CD8-positive, alpha-beta T cell (primary cell): ENCODE measurements at places on chromosomes 2 and 18.
A peak's percentile ranks its signal among the peaks of the same experiment; 100 is the strongest.

GRCh38 chr2:160390544-160391455 lies 102.8 kb downstream of the RBMS1 start:
- no peak for DNase-seq

DNA sequence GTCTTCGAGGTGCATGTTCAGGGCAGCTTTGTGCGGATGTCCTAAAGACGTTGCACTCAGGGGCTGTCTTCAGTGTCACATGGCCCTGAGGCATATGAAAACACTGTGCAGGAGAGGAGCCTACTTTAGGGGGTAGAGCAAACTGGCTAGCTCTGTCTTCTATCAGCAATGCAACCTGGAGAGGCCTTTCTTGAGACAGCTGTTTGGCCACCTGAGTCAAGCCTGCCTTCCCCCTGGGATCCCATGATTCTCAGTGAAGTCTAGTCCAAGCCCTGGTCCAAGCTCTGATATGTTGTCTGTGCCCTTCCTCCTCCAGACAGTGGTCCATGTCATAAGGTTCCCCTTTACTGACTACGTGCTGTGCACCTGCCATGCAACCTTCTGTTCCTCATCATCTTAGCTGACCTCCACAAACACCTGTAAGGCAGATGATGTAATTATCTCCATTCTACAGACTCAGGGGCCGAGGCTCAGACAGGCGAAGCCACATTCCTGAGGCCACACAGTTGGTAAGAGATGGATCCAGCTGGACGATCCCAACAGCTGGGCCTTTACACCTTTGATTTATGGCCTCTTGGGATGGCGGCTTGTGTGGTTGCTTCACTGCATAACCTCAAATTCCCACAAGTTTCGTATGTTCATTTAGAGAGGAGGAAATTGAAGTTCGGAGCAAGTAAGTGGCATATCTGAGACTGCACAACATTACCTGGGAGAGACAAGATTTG lies 109.9 kb downstream of the COPS8 start:
- DNase-seq: no peak

DNA sequence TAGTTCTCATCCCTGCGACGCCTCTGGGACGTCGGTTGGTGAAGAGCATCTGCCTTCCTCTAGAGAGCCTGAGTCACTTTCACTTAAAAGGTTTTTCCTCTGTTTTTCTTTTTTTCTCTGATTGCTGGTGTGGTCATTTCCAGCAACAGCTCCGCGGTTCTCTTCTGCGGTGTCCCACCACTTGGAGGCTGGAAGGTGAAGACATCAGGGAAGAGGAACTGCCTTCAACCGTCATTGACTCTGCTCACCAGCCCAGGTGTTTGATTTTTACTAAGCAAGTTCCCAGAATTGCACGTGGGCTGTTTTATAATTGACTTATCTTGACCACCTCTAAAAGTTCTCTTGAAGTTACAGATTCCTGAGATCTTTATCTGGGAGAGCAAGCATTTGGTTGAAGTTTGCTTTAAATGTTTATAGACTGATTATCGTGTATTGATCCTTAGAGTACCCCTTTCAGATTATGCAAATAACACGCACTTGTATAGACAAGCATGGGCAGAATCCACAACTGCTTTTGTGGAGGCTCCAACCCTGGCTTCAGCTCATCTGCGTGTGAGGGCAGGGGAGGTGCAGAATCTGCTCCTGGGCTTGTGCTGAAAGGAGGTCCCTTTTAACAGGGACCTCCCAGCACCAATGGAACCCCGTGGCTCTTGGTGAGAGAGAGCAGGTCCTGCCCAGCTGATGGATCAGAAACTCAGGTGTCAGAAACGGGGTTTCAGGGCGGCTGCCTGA lies 3.5 kb downstream of the CTDP1 start:
- no peak for DNase-seq

DNA sequence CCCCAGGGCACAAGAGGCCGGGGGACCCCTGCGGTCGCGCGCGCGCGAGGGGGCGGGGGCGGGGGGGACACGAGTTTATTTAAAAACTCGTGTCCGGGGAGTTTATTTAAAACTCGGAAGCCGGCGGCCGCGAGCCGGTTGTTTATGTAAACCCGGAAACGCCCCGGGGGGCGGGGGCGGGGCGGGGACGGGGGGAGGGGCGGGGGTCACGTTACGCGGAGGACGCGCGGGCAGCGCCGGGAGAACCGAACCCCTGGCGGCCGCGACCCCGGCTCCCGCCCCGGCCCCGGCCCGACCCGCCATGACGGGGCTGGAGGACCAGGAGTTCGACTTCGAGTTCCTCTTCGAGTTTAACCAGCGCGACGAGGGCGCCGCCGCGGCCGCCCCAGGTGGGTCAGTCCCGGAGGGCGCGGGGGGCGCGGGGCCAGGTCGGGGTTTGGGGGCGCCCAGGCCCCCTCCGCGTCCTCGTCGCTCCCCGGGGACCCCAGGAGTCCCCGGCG lies 4.4 kb downstream of the NFATC1 start:
- DNase-seq: peak; percentile 72

DNA sequence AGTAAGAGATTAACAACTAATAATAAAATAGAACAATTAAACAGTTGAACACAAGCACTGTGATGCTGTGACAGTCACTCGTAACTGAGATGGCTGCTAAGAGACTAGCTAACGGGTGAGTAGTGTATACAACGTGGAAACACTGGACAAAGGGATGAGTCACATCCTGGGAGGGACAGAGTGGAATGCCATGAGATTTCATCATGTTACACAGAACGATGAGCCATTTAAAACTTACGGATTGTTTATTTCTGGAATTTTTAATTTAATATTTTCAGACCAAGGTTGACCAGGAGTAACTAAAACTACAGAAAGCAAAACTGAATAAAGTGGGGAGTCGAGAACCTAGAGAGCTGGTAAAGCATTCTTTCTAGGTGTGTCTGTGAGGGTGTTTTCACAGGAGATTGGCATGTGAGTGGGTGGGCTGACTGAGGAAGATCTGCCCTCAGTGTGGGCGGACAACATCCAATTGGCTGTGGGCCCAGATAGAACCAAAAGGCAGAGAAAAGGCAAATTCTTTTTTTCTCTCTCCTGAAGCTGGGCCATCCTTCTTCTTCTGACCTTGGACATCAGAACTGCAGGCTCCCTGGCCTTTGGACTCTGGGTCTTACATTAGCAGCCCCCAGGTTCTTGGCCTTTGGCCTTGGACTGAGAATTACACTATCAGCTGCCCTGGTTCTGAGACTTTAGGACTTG lies 14.6 kb downstream of the TMSB10 start:
- DNase-seq: peak; percentile 50
